ENCODE measurements at places on chromosomes 13 and 19.

GRCh38 chr13:58329746-58330145 is 698.2 kb downstream of the PCDH17 start:
- DNase-seq = no peak

- DNase-seq = no peak
These were observed 1.0 kb downstream of the NCCRP1 start for GRCh38 chr19:39197808-39198207.

- peak; percentile 63 for DNase-seq
These were observed 23.9 kb upstream of the OXGR1 start for GRCh38 chr13:97018029-97018819.

GRCh38 chr19:43634872-43635560 is 4.6 kb downstream of the CADM4 start:
- no peak for DNase-seq

DNA sequence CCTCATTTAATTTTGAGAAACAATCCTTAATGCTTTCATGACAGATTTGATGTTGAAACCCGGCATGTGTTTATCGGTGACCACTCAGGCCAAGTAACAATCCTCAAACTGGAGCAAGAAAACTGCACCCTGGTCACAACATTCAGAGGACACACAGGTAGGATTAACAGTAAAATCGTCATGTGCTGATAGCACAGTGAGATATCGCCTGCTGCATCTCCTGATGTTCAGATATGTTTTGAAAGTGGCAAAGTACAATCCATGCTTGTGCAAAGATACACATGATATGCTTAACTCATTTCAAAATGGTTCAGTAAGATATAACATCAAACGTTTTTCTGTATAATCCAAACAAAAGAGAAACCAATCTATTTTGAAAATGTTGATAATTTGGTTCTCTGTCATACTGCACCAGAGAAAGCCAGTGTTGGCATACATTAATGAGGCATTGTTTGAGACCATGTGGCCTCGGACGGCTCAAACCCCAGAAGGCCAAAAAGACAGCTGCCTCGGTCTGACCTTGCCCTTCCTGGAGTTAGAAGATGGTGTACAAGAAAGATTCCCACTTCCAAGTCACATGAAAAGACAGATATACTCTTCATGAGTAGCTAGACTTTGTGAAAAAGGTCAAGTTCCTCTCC is 76.2 kb downstream of the DHRS12 start:
- no peak for DNase-seq

DNA sequence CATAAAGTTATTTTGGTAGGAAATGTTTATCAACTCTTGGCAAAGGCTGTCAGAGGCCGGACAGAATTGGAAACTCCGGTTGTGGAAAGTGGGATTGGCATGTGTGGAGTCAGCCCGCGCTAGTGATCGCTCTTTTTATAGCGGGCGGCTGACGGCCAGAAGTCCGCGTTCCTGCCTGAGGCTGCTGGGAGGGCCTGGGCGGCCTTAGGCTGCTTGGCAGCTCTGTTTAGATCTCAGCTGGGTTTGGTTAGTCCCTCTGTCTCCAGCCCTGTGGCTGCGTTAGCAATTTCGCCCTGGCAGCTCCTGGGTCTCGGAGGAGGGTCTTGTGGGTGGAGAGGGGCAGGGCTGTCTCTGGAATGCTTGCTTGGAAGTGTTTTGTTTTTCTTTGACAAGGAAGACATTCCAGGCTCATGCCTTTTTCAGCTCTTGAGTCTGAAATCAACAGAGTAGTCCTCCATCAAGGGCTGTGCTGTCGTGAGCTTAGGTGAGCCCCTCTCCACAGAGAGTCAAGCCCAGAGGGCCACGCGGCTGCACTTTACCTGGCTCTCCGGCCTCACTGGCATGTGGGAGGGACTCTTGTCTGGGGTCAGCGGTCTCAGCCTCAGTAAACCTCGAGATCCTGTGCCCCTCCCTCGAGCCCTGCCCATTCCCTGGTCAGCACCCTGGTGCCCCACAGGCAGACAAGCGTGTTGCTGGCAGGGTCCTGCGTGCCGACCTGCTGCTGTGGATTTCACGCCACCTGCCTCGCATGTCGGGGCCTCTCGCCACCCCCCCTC is 22.5 kb downstream of the DOT1L start:
- DNase-seq = no peak

- no peak for DNase-seq
These were observed 30.2 kb downstream of the COG6 start for GRCh38 chr13:39685652-39686051.

GRCh38 chr13:109403012-109403421 is 383.4 kb downstream of the IRS2 start:
- no peak for DNase-seq

DNA sequence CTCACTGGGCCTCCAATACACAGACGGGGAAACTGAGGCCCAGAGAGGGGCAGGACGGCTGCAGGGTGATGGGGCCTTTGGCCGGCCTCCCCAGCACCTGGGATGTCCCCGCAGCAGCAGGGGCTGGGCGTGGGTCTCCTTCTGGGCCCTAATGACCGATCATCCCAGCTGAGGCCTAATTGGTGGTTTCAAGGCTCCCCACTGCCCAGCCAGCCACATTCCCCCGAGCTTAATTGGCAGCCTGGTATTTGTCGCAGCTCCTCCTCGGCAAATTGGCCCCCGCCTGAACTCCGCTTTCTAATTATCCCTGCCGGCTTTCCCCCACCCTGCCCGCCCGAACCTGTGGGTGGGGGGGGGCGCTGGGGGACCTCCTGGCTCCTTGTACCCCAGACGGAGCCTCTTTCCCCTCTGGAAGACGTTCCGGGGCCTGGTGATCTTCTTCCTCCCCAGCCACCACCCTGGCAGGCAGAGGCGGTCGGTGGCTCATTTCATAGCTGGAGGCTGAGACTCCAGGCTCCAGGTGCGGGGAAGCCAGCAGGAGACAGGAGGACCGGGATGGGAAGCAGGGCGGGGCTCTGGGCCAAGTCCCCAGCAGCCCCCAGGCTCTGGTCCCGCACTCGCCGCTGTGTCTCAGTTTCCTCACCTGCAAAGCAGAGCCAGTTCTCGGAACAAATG is 27.2 kb upstream of the WDR18 start:
- peak; percentile 61 for DNase-seq

- no peak for DNase-seq
These were observed 50.9 kb downstream of the IRS2 start for GRCh38 chr13:109735436-109735966.

- DNase-seq = no peak
These were observed 162.0 kb downstream of the ITGBL1 start for GRCh38 chr13:101614491-101614890.

GRCh38 chr19:2188708-2189385 is 25.1 kb downstream of the DOT1L start:
- DNase-seq = no peak

GRCh38 chr19:17078036-17078919 is 2.7 kb downstream of the MYO9B start:
- DNase-seq = no peak

Measured in A673 (cell line).